Activated CD4-positive, CD25-positive, alpha-beta regulatory T cell (primary cell): ENCODE measurements at places on chromosomes 6 and 20.

GRCh38 chr6:123997223-123997622 is 193.6 kb downstream of the NKAIN2 start:
- DNase-seq = no peak

DNA sequence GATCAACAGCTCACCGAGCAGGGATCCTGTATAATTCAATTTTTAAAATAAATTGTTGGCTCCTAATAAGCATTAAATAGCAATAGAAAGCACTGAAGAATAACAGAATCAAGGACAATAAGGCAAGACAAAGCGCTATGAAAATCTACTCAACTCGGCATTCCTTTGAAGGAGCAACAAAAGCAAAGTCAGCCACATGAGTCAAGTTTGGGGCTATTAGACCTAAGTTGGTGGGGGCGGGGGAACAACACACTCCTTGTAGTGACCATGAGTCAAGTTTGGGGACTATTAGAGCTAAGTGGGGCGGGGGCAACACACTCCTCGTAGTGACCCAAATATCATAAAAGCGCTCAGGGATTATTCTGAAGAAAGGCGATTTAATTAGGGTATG is 120.0 kb downstream of the FOXC1 start:
- no peak for DNase-seq

DNA sequence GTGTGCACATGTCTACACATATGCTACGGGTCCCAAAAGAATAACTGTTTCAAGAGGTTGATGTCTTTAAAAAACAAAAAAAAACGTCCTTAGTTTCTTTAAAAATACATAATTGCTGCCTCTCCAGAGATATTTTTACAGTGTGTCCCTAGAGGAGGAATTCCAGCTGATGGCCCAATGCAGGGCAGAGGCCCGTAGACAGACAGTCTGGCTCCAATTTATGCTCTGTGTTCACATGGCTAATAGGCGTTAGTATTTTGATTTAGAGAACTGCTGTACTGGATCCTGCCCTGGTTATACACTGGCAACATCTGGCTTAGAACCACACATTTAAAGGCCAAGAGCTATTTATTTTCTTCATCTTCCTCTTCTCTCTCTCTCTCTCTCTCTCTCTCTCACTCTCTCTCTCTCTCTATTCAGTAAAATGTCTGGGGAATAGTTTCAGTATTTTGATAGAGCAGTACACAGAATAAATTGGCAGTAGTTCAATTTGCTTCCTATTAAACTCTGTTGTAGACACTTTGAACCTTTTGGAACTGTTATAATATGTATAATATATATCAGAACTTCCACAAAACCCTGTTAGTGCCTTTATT is 260.6 kb downstream of the EYA4 start:
- DNase-seq = no peak

GRCh38 chr6:140208286-140208685 is 833.8 kb upstream of the CITED2 start:
- DNase-seq = no peak

DNA sequence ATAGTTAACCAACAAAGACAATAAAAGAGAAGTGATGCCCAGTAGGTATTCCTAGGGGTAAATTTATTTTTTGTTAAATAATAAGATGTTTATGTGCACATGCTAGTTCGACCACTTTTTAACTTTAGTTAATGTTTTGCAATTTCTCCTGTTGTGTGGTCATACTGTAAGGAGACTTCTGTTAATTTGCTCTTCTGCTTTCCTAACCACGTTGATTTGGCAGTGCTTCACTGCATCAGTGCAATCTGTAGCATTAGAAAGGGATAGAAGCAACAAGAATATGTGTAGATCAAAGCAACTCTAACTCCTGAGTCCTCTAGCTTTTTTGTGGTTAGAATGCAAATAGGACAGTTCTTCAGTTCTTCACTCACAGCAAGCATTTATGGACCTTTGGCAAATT is 13.9 kb downstream of the MYB start:
- DNase-seq = no peak

GRCh38 chr6:150925976-150926375 is 60.5 kb downstream of the MTHFD1L start:
- no peak for DNase-seq
